ENCODE measurements at places on chromosomes 5 and 9. TPM values are rescaled to one million over a fixed set of nuclear protein-coding genes. Genes with fewer than 3 reads are reported as not detected.

Gene NR6A1
- 2.8 TPM for total RNA-seq

Gene RFESD
- 6.8 TPM for total RNA-seq

Gene CAMSAP1
- 47.0 TPM for total RNA-seq

Gene RMRP
- total RNA-seq = 17,832 TPM

Gene ADAMTSL1
- 35.3 TPM for total RNA-seq

Gene BAAT
- total RNA-seq = 0.40 TPM

Gene UNC5A
- 4.1 TPM for total RNA-seq

Gene GLRA1
- total RNA-seq = 39.1 TPM

Gene SLC25A2
- total RNA-seq = 0.39 TPM

Gene MYOZ3
- 4.6 TPM for total RNA-seq

Gene STPG3
- not detected for total RNA-seq

Gene ORM2
- total RNA-seq = not detected

Gene SLC6A7
- total RNA-seq = 4.4 TPM

Gene TMEM215
- 5.2 TPM for total RNA-seq

Gene ARL14EPL
- not detected for total RNA-seq

Gene SLC23A1
- total RNA-seq = not detected

Gene PCDHGB4
- 12.5 TPM for total RNA-seq
